ENCODE measurements at places on chromosomes 7 and 10. TPM values are rescaled to one million over a fixed set of nuclear protein-coding genes. Genes with fewer than 3 reads are reported as not detected.

Gene CARD11
- 131 TPM for total RNA-seq

Gene IRF5
- 9.1 TPM for total RNA-seq

Gene ADAM22
- total RNA-seq = 5.2 TPM

Gene ARHGAP22
- total RNA-seq = 0.20 TPM

Gene CCDC172
- total RNA-seq = not detected

Gene CNPY1
- not detected for total RNA-seq

Gene TMEM178B
- 0.89 TPM for total RNA-seq

Gene GRID2IP
- 0.47 TPM for total RNA-seq

Gene PIK3AP1
- total RNA-seq = 1.7 TPM

Gene DPP6
- total RNA-seq = not detected

Gene SFTPA1
- not detected for total RNA-seq

Gene SPAM1
- total RNA-seq = not detected

Gene SLC13A1
- total RNA-seq = not detected

Gene LRRC61
- total RNA-seq = 11.0 TPM

Gene TASOR2
- 85.7 TPM for total RNA-seq

DNA sequence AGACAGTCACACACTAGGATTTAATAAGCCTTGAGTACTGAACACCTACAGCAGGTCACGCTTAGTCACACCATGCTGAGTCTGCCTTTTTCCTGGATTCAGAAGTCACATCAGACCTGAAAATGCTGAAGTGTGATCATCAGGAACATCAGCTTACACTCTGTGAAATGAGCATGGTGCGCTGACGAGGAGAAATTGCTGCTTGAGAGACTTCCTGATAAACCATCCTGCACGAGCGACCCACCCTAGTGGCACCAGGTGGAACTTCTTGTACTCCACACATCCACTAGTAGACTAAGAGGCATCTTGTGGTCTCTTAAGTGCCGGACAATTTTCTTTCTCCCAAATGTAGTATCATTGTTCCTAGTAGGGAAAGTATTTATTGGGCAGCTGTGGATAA, 51.8 kb upstream of the MRLN start:
- DNase-seq = no peak
- no peak overlapping the region for H3K27ac ChIP-seq
- no peaks in the 10 kb centered on the region for H3K4me1 ChIP-seq
- H3K27me3 ChIP-seq = no peaks in the 10 kb centered on the region
- no peak overlapping the region for H3K4me3 ChIP-seq
- peaks cover 53% of the 10 kb centered on the region for H3K36me3 ChIP-seq

GRCh38 chr10:102564209-102564834, 60.5 kb downstream of the SUFU start:
- no peaks in the 10 kb centered on the region for H3K4me1 ChIP-seq
- no peak for DNase-seq
- no peaks in the 10 kb centered on the region for H3K27me3 ChIP-seq
- H3K4me3 ChIP-seq = no peak overlapping the region
- H3K27ac ChIP-seq = no peak overlapping the region

DNA sequence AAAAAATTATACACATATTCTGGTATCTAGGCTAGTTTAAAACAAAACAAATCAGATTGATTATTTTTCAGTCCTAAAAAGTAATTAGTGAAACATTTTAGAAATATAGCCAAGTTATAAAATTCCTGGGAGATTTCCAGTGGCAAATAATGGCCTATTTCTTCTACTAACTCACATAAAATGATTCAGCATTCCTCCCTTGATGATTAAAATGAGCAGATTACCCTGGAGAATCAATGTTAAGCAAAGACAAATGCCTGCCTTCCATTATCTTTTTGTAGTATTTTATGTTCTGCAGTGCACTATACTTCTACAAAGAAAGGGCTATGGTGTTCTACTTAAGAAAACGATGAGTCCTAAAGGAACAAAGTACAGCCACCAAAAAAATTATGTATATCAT, 53.6 kb downstream of the PARD3 start:
- no peaks in the 10 kb centered on the region for H3K4me1 ChIP-seq
- no peaks in the 10 kb centered on the region for H3K27me3 ChIP-seq
- H3K36me3 ChIP-seq = no peaks in the 10 kb centered on the region
- no peak for DNase-seq

DNA sequence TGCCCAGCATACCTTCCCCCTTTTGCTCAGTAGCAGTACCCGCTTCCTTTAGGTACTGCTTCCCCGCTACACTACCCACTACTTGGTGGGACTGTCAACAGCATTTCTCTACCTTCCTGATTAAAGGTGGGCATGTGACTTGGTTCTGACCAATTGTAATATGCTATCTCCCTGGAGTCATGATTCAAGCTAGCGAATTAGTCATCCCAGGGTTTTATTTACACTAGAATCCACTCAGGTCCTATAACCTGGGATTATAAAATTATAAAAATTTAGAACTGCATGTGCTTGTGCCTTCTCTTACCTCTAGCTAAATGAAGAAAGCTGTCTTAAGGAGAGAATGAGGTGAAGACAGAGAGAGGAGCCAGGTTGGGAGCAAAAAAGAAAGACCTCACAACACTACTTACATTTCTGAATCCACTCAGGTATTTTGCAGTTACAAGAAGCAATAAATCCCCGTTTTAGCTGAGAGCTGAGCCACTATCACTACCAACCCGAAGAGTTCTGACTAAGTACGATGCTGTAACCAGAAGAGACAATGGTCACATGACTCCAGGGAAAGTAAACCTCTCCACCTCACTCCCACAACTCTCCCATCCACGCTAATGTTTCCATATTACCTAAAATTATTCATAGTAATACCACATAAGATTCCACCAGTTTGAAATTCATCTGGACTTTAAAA, 9.7 kb downstream of the GBX1 start:
- no peak overlapping the region for H3K27ac ChIP-seq
- no peaks in the 10 kb centered on the region for H3K36me3 ChIP-seq
- no peak overlapping the region for H3K4me3 ChIP-seq
- no peaks in the 10 kb centered on the region for H3K4me1 ChIP-seq
- no peak for DNase-seq

GRCh38 chr7:2667843-2668242, 20.2 kb upstream of the AMZ1 start:
- no peaks in the 10 kb centered on the region for H3K36me3 ChIP-seq
- H3K27me3 ChIP-seq = no peaks in the 10 kb centered on the region
- no peak overlapping the region for H3K4me3 ChIP-seq
- H3K27ac ChIP-seq = no peak overlapping the region
- DNase-seq = no peak
- H3K4me1 ChIP-seq = peaks cover 7% of the 10 kb centered on the region

DNA sequence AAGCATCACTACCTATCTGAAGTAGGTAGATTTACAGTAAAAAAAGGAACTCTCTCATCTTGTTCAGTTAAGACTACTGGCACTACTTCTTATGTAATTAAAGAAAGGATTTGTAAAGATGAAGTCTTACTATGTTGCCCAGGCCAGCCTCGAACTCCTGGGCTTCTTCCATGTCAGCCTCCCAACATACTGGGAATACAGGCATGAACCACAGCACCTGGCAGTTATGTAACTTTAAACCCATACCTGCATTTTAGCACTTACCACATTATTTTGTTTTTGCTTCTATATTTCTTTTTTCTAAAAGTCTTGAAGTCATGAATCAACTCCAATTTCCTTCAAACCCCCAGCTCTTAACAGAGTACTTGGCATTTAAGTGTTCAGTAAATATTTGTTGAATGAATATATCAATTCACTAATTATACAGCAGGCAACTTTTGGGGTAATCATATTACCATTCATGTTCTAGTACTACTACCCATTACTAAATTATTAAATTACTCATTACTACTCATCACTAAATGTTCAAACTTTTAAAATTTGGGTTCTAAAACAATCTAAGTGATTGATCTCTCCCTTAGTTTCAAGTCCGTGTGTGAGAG, 31.6 kb upstream of the CCDC71L start:
- H3K36me3 ChIP-seq = no peaks in the 10 kb centered on the region
- peaks cover 7% of the 10 kb centered on the region for H3K4me1 ChIP-seq
- no peaks in the 10 kb centered on the region for H3K27me3 ChIP-seq
- no peak for DNase-seq

GRCh38 chr7:157312941-157313340, 23.9 kb upstream of the DNAJB6 start:
- H3K4me3 ChIP-seq = no peak overlapping the region
- no peaks in the 10 kb centered on the region for H3K27me3 ChIP-seq
- no peaks in the 10 kb centered on the region for H3K36me3 ChIP-seq
- no peak for DNase-seq
- H3K4me1 ChIP-seq = no peaks in the 10 kb centered on the region
- H3K27ac ChIP-seq = no peak overlapping the region

DNA sequence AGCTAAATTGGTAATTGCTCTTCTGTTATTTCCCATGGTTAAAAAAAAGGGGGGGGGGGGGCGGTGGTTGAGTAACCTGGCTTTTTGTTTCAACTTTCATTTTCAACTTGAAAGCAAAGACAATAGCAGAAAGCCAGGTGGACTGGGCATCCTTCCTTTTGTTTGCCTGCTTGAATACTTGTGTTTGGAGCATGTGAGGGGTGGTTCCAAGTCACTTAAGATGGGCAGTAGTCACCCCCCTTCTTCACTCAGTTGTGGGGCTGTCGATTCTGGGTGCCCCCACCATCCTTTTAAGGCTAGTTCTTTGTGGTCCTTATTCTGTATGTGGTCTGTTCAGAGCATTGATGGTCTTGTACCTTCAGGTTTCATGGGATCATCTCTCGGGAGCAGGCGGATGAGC, 165.6 kb upstream of the PRR15 start:
- H3K4me3 ChIP-seq = no peak overlapping the region
- H3K4me1 ChIP-seq = no peaks in the 10 kb centered on the region

DNA sequence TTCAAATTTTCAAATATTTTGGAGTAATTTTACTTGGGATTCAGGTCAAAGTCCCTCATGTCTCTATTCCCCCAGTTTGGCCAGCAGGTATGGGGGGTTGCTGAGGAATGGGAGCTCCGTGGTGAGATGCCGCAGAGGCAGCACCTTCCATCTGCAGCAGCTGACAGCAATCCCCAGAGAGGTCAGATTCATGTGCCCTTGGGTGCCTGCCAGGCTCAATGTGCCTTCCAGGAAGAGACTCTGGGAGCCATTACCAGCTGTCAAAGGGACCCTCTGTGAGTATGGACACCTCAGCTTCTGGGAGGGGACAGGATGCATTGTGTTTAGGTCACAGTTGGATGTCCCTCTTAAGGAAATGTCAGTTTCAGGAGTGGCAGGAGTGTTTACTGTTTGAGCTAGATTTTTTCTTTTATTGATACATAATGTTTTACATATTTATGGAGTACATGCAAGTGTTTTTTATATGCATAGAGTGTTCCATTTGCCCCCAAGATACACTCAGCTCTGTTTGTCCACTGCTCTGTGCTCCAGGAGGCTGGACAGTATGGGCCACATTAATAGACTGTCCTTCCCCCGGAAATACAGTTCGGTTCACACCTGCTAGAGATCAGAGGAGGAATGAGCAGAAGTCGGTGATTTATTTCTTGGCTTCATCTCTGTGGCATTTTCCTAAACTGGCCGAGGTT, 75.3 kb upstream of the GRB10 start:
- no peak overlapping the region for H3K27ac ChIP-seq
- H3K36me3 ChIP-seq = no peaks in the 10 kb centered on the region
- DNase-seq = no peak
- H3K4me3 ChIP-seq = no peak overlapping the region
- no peaks in the 10 kb centered on the region for H3K4me1 ChIP-seq

- H3K36me3 ChIP-seq = no peaks in the 10 kb centered on the region
- H3K4me1 ChIP-seq = no peaks in the 10 kb centered on the region
- H3K4me3 ChIP-seq = no peak overlapping the region
Measured at GRCh38 chr10:73614720-73615119, 23.6 kb upstream of the USP54 start.

DNA sequence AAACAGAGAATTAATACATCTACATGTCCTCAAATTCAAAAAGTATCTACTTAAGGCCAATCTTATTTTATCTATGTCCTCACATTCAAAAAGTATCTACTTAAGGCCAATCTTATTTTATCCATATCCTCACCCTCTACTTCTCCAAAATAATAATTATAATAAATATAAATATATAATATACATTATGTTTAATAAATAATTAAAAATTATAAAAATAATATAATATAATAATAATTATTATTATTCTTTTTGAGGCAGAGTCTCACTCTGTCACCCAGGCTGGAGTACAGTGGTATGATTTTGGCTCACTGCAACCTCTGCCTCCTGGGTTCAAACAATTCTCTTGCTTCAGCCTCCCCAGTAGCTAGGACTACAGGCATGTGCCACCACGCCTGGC, 784.9 kb downstream of the DNAJB9 start:
- no peak for DNase-seq
- no peak overlapping the region for H3K27ac ChIP-seq
- no peaks in the 10 kb centered on the region for H3K4me1 ChIP-seq
- no peaks in the 10 kb centered on the region for H3K27me3 ChIP-seq

GRCh38 chr10:62390497-62391176, 16.5 kb downstream of the ZNF365 start:
- H3K36me3 ChIP-seq = no peaks in the 10 kb centered on the region
- no peak for DNase-seq
- H3K27me3 ChIP-seq = no peaks in the 10 kb centered on the region
- peaks cover 11% of the 10 kb centered on the region for H3K4me1 ChIP-seq
- H3K4me3 ChIP-seq = no peak overlapping the region

- no peaks in the 10 kb centered on the region for H3K27me3 ChIP-seq
- H3K27ac ChIP-seq = no peak overlapping the region
- peak overlapping the region; percentile 25 for H3K4me3 ChIP-seq
- peaks cover 66% of the 10 kb centered on the region for H3K4me1 ChIP-seq
Measured at GRCh38 chr7:143245123-143245522, 18.1 kb upstream of the GSTK1 start.

DNA sequence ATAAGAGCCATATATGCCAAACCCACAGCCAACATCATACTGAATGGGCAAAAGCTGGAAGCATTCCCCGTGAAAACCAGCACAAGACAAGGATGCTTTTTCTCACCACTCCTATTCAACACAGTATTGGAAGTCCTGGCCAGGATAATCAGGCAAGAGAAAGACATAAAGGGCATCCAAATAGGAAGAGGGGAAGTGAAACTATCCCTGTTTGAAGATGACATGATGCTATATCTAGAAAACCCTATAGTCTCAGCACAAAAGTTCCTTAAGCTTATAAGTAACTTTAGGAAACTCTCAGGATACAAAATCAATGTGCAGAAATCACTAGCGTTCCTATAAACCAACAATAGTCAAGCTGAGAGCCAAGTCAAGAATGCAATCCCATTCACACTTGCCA, 23.8 kb upstream of the STARD3NL start:
- H3K4me1 ChIP-seq = no peaks in the 10 kb centered on the region
- H3K27me3 ChIP-seq = no peaks in the 10 kb centered on the region
- no peak overlapping the region for H3K4me3 ChIP-seq
- no peaks in the 10 kb centered on the region for H3K36me3 ChIP-seq
- no peak for DNase-seq

GRCh38 chr7:91798425-91798824, 82.1 kb downstream of the MTERF1 start:
- H3K4me1 ChIP-seq = no peaks in the 10 kb centered on the region
- H3K27ac ChIP-seq = no peak overlapping the region
- H3K27me3 ChIP-seq = no peaks in the 10 kb centered on the region
- DNase-seq = no peak
- H3K4me3 ChIP-seq = no peak overlapping the region

GRCh38 chr10:72924351-72924750, 30.3 kb downstream of the PLA2G12B start:
- no peaks in the 10 kb centered on the region for H3K27me3 ChIP-seq
- H3K4me3 ChIP-seq = no peak overlapping the region

GRCh38 chr10:116139886-116140285, 133.1 kb downstream of the GFRA1 start:
- no peaks in the 10 kb centered on the region for H3K4me1 ChIP-seq
- no peak overlapping the region for H3K27ac ChIP-seq
- DNase-seq = no peak
- no peaks in the 10 kb centered on the region for H3K27me3 ChIP-seq
- H3K36me3 ChIP-seq = no peaks in the 10 kb centered on the region
- H3K4me3 ChIP-seq = no peak overlapping the region

Data from CD4-positive, alpha-beta memory T cell (primary cell).